ENCODE measurements at places on chromosomes 7 and 10. TPM values are rescaled to one million over a fixed set of nuclear protein-coding genes. Genes with fewer than 3 reads are reported as not detected.

ERVW-1 gene
- total RNA-seq, result not detected

SLC18A3 gene
- total RNA-seq, result 2.8 TPM

CHST15 gene
- total RNA-seq, result 12.0 TPM

AZGP1 gene
- total RNA-seq, result not detected

ASIC3 gene
- 1.4 TPM for total RNA-seq

CCDC146 gene
- total RNA-seq, result 19.1 TPM

AKR1C8 gene
- not detected for total RNA-seq

RBP4 gene
- 6.7 TPM for total RNA-seq

COL13A1 gene
- 1.8 TPM for total RNA-seq

EN2 gene
- total RNA-seq, result 0.23 TPM

PRTFDC1 gene
- 31.8 TPM for total RNA-seq

MBL2 gene
- total RNA-seq, result not detected

ADAM12 gene
- total RNA-seq, result 8.8 TPM

CYP2C8 gene
- total RNA-seq, result 4.2 TPM

FFAR4 gene
- total RNA-seq, result 1.2 TPM

ZNF92 gene
- total RNA-seq, result 36.9 TPM

SLC26A3 gene
- not detected for total RNA-seq

UBN2 gene
- 21.2 TPM for total RNA-seq

FGF8 gene
- 0.69 TPM for total RNA-seq

DRGX gene
- total RNA-seq, result 0.23 TPM

GJC3 gene
- total RNA-seq, result not detected

PHKG1 gene
- 7.2 TPM for total RNA-seq

ZNF777 gene
- 6.0 TPM for total RNA-seq

SEMA3C gene
- total RNA-seq, result 74.7 TPM

AMPH gene
- 61.6 TPM for total RNA-seq

CISD1 gene
- total RNA-seq, result 54.7 TPM

LIPF gene
- not detected for total RNA-seq

TCF7L2 gene
- total RNA-seq, result 84.0 TPM

ZPBP gene
- 0.92 TPM for total RNA-seq

TMEM140 gene
- total RNA-seq, result 0.92 TPM

ZNRF2 gene
- 41.3 TPM for total RNA-seq

CYP3A5 gene
- total RNA-seq, result not detected

PDCD11 gene
- total RNA-seq, result 24.0 TPM

AP5Z1 gene
- total RNA-seq, result 19.6 TPM

PLXNA4 gene
- total RNA-seq, result 50.3 TPM

GCK gene
- 13.8 TPM for total RNA-seq

ZNF727 gene
- 1.6 TPM for total RNA-seq

ANKRD30A gene
- total RNA-seq, result not detected

CRHR2 gene
- total RNA-seq, result 1.6 TPM

SLC26A5 gene
- 0.46 TPM for total RNA-seq

PNLIPRP2 gene
- not detected for total RNA-seq

OR2A1 gene
- total RNA-seq, result not detected

CC2D2B gene
- 3.5 TPM for total RNA-seq

HOXA7 gene
- not detected for total RNA-seq

ZC3HAV1L gene
- 11.5 TPM for total RNA-seq

LRRC4 gene
- total RNA-seq, result 21.2 TPM

RAMP3 gene
- total RNA-seq, result 6.2 TPM

PNLIPRP1 gene
- total RNA-seq, result not detected

PNLIP gene
- not detected for total RNA-seq

WDR86 gene
- total RNA-seq, result 21.2 TPM

GIMAP4 gene
- 10.8 TPM for total RNA-seq
